Activated T-helper 1 cell treated with anti-CD3 and anti-CD28 coated beads, Interleukin-2, amount 50 U/mL, for 16 hours (primary cell): ENCODE measurements at places on chromosomes 3 and 15.

- no peak for DNase-seq
Observed at GRCh38 chr3:98573181-98573728, 20.2 kb downstream of the CPOX start.

DNA sequence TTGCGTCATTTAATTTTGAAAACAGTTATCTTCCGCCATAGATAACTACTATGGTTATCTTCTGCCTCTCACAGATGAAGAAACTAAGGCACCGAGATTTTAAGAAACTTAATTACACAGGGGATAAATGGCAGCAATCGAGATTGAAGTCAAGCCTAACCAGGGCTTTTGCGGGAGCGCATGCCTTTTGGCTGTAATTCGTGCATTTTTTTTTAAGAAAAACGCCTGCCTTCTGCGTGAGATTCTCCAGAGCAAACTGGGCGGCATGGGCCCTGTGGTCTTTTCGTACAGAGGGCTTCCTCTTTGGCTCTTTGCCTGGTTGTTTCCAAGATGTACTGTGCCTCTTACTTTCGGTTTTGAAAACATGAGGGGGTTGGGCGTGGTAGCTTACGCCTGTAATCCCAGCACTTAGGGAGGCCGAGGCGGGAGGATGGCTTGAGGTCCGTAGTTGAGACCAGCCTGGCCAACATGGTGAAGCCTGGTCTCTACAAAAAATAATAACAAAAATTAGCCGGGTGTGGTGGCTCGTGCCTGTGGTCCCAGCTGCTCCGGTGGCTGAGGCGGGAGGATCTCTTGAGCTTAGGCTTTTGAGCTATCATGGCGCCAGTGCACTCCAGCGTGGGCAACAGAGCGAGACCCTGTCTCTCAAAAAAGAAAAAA is 1.2 kb downstream of the B2M start:
- DNase-seq, result no peak

- no peak for DNase-seq
Observed at GRCh38 chr3:191358929-191359328, 28.6 kb upstream of the UTS2B start.

DNA sequence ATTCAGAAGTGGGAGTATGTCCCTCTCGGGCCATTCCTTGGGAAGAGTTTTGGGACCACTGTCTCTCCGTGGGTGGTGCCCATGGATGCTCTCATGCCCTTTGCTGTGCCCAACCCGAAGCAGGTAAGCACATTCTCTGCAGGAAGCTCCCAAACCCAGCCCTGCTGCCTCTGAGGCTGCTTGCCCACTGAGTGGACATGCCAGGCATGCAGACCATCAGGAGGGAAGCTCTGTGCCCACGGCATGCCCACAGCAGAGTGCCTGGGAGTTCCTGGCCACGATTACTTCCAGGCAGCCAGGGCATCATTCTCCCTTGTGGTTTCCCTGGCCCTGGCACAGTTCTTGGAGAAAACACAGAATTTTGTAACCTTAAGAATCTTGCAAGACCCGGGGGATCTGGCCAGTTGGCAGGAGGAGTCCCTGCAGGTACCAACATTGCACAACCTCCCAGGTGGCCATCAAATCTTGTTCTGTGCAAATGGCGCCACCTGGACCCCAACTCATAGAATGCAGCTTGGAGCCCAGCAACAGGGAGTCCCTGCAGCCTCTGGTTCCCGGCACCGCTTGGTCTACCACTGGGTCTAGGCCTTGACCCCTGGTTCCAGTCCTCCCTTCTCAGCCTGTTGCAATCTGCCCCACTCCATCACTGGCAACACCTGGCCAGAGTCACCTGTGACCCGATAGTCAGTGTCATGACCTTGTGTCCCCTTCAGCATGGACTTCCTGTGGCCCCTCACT is 20.4 kb downstream of the FAH start:
- peak; percentile 29 for DNase-seq

- no peak for DNase-seq
Observed at GRCh38 chr3:55283441-55283925, 203.6 kb downstream of the WNT5A start.
